ENCODE measurements at places on chromosomes 5 and 9.

DNA sequence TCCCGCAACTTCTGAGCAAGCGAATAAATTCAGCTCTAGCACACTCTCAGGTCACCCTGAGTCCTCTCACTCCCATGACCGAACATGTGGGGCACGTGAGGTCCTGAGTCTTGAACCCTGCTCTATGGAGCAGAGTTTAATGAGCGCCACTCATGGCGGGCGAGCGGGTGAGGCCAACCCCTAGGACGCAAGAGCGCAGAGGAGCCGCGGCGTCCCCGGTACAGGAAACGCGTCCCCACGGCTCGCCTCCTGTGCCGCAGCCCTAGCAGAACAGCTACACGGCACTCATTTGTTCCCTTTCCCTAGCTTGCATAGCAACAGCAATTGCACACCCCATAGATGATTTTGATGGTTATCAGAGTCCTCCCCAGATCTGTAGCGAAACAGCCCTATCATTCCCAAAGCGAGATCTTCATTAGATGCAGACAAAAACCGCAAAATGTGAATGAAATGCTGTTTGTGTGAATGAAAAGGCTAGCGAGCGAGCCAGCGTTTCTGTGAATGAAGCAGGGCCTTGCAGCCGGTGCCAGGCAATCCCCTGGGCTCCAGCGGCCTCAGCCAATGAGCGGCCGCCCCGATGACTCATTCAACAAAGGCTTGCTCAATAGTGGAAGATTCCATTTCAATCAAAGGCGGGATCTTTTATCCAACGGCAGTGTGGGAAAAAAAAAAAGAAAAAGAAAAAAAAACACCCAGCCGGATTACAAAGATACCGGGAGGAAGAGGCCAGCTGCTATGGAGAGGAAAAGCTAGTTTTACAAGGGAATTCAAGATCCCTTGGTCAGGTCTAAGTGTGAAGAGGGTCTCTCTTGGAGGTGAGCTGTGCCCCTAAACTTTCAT is 1.5 kb upstream of the SHC3 start:
- DNase-seq, result peak; percentile 89

GRCh38 chr9:126327006-126327713 is 531 bp downstream of the MVB12B start:
- DNase-seq, result no peak

DNA sequence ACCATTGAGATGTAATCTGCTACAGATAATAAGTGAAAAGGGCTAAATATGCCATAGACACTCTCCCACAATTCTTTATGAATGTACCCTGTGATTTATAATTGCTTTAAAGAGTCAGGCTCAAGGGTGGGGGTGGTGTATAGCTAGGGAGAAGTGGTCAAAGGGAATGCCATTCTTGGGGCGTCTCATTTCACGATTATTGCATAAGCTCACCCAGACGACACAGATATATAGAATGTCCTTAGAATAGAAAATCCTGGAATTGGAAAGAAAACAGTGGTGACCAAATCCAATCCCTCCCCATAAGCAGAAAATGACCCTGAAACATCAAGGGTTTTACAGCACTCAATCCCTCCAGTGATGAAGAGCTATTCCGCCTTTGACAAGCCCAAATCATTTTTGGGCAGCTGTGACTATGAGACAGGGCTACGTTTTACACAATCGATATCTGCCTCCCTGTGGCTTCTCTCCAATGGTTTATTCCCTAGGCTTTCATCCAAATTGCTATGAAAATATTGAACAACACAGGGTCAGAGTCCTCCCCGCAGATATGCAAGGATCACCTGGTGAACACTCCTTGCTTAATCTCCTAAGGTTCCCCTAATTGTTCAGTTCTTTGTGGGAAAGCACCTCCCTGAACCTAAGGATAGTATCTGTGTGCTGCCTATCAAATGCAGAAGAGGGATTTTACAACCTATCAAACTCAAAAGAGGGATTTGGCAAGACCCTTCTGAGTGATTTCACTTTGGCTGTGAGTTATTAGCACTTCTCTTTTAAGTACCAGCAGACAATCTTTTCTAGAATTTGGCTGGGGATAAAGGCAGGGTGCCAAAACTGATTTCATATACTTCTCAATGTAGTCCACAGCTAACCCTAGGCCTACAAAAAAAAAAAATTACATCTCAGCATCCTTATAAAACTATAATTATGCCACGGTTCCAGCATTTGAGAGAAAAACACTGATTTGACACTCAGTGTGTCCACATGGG is 144.9 kb upstream of the CDH6 start:
- DNase-seq, result no peak

GRCh38 chr5:119322948-119323537 is 32.8 kb upstream of the TNFAIP8 start:
- DNase-seq, result no peak

- peak; percentile 49 for DNase-seq
These were observed 268.9 kb downstream of the ZNF608 start for GRCh38 chr5:124477577-124477976.

GRCh38 chr9:4425319-4426045 is 64.8 kb upstream of the SLC1A1 start:
- DNase-seq, result no peak

DNA sequence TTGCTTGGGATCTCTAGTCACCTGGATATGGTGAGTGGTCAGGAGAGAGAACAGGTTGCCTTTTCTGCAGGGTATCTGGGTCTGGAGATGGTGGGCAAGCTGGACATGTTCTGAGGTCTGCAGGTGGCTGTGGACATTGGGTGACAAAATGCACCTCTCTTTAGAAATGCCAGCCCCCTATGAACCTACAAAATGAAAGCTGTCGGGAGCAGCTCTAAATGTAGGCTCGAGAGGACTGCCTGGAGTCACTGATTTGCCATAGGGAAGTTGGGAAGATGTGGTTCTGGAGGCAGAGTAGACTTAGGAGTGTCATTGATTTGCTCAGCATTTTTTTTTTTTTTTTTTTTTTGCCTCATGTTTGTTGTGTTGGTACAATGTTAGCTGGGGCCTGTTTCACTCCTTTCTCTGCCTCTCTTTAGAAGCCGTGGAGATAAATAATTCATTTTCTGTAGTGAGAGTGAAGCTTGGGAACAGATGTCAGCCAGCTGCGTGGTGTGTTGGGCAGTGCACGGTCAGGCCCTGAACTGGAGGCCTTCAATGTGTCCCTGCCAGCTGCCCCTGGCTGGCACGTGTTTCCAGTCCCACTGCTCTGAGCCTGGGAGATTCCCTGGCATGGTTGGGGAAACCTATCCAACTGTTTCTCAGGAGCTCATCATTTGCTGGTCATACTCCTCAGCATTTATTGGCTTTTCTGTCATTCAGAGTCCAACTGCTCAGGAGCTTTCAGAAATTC is 5.4 kb downstream of the RGS3 start:
- no peak for DNase-seq

- DNase-seq, result no peak
These were observed 439.1 kb downstream of the DMAC1 start for GRCh38 chr9:7360513-7360912.

GRCh38 chr5:31992377-31992776 is 181.7 kb downstream of the GOLPH3 start:
- no peak for DNase-seq

GRCh38 chr9:95327239-95327865 is 9.8 kb upstream of the FANCC start:
- no peak for DNase-seq

DNA sequence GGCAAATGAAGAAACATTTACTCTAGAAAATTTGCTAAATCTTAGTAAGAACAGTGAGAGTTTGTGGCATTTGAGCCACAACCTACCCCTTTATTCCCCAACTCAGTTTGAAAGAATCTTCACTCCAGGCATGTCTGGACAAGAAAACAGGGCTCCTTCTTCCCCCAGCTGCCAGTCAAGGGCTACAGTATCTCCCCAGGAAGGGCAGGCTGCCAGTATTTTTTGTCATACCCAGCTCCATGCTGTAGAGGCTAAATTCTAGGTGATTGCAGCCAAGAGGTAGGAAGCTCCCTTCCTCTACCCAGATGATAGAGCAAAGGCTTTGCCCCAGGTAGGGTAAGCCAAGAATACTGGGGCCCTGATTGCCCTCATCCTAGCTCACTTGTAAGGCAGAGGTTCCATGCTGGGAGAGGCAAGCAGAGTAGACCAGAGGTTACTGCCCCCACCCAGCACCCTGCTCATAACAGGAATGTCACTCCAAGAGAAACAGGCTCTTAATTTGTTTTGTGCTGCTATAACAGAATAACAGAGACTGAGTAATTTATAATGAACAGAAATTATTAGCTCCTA is 20.0 kb upstream of the GRPEL2 start:
- DNase-seq, result no peak
